ENCODE measurements at places on chromosomes 5 and 9.
A peak's percentile ranks its signal among the peaks of the same experiment; 100 is the strongest.

- no peak for DNase-seq
Observed at GRCh38 chr5:122581629-122582028, 193.3 kb upstream of the SNX2 start.

GRCh38 chr5:17150531-17150930 is 66.9 kb upstream of the BASP1 start:
- no peak for DNase-seq

- DNase-seq: no peak
Observed at GRCh38 chr5:167792514-167792913, 498.9 kb upstream of the WWC1 start.

DNA sequence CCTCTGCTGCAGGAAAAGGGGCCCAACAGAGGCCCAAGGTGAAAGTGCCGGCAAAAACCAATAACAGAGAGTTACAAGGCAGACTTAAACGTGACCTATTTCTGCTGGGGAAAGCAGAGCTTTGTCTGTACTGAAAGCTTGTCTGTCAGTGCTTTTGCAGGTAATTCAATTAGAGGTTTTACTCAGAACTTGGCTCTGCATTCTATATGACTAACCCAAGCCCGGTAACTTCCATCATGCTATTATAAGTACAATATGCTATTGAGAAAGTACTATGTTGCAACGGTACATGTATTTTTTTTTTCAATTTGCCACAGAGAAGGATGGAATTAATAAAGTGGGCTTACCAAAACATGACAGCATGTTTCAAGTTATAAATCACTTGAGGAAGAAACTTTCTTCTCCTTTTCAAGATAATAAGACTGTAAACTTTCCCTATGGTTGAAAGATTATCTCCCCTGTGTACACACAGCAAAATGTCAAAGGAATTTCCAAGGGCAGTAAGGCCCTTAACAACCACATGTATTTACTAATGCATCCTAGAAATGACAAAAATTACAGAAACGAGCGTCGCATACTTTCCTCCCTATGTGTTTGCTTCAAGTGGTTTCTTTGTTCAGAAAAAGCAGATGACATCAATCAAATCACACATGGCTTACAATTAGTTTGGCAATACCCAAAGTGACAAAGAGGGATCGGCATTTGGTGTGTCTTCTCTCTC is 282.4 kb downstream of the EFNA5 start:
- no peak for DNase-seq

- DNase-seq: peak; percentile 41
Observed at GRCh38 chr5:159051421-159052282, 48.1 kb downstream of the EBF1 start.

- DNase-seq: no peak
Observed at GRCh38 chr5:103260951-103261350, 2.4 kb downstream of the MACIR start.

GRCh38 chr5:143281226-143281625 is 122.3 kb downstream of the NR3C1 start:
- DNase-seq: no peak

DNA sequence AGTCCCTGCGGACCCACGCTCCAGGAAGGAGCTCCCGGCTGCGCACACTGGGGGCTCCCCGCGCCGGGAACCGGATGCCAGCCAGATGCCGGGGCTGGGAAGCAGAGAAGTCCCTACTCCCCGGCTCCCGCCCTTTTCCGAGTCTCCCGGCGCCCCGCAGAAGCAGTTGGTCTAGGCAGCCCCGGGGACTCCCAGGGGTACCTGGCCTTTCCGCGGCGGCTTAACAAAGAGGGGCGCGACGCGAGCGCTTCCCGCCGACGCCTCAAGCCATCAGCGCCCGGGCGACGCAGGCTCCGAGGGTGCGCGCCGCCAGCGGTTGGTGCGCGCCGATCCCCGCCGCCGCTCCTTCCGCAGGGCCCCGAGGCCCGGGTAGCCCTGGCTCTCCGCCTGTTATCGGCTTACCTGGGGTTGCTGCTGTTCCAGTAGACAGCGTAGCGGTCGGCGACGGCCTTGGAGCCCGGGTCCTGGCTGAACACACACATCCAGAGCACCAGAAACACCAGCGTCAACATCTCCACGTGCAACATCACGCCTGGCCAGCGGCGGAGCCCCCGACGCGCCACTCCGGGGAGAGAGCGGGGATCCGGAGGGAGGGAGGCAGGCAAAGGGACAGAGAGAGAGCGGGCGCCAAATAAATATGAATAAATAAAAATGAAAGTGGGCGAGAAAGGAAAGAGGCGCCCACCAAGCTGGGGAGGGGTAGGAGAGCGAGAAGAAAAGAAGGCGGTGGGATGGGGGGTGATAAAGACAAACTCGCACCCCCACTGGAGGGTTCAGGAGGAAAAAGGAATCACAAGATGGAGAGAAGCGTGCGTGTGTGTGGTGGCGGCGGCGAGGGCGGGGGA is 428 bp downstream of the EFNA5 start:
- DNase-seq: peak; percentile 36

DNA sequence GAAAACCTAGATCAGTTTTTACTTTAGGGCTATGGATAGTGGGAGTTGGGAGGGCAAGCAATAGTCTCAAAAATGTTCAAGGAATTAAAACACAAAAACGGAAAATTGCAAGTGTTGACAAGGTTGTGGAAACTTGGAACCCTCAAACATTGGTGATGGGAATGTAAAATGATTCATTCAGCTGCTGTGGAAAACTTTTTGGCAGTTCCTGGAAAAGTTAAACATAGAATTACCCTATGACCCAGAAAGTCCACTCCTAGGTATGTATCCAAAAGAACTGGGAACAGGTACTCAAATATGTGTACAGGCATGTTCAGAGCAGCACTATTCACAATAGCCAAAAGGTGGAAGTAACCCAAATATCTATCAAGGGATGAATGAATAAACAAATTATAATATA is 1.2 kb upstream of the MSANTD3 start:
- no peak for DNase-seq

DNA sequence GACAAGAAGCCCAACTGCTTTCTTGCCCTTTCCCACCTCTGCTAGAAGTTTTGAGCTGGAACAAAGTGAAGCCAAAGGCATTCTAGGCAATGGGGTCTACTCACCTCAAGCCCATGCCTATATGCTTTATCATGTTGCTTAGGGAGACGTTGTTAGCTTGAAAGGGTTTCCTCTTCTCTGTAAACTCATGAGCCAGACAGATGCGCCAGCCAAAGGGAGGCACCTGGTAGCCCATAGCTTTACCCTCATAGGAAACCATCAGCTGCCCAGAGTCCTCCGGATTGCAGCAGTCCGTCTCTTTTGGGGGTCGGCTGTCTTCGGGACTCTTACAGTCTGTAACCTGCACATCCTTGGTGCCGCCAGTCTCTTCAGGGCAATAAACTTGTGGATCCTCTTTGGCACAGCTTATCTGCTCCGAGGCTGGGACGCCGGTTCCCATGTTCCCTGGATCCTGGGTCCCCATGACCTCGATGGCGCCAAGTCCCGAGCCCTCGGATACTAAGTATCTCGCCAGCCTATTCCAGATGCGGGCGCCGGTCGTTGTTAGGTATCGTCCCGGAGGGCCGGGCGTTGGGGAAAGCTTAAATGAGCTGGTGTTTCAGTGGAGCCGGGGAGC is 678 bp downstream of the GBA2 start:
- DNase-seq: no peak

- no peak for DNase-seq
Observed at GRCh38 chr5:140317859-140318258, 15.0 kb upstream of the PFDN1 start.

DNA sequence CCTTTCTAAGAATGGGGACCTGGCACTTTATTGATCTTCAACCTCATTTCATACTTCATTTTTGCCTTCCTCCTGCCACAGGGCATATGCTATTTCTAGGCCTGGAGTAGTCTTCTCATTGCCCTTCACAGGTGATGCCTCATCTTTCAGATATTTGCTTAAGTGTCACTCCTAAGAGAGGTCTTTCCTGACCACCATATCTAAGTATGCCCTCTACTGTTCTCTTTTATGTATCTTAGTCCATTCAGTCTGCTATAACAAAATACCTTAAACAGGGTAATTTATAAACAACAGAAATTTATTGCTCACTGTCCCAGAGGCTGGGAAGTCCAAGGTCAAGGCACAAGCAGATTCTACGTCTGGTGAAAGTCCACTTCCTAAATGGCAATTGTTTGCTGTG is 99.1 kb downstream of the ADAMTS6 start:
- DNase-seq: no peak

Measured in left colon (tissue), 2 donors.